ENCODE measurements at places on chromosomes 1 and 21.

GRCh38 chr1:164567774-164568173 is 8.8 kb downstream of the PBX1 start:
- DNase-seq = no peak

- no peak for DNase-seq
Observed at GRCh38 chr1:41213341-41213740, 28.8 kb downstream of the SCMH1 start.

GRCh38 chr1:84078108-84078841 is 65.8 kb upstream of the PRKACB start:
- no peak for DNase-seq

DNA sequence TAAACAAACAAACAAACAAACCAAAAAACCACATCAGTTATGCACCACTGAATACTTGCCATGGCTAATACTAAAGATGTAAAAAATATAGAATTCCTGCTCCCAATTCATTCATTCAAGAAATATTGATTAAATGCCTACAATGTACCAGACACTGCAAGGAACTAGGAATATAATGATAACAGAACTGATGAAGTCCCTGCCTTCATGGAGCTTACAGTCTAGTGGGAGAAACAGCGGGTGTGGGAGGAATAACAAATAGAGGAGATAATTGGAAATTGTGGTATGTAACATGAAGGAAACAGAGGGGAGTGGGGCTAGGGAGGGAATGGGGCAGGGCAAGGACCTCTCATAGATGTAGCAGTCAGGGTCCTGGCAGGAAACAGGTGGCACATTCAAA is 58.6 kb upstream of the NBL1 start:
- no peak for DNase-seq

DNA sequence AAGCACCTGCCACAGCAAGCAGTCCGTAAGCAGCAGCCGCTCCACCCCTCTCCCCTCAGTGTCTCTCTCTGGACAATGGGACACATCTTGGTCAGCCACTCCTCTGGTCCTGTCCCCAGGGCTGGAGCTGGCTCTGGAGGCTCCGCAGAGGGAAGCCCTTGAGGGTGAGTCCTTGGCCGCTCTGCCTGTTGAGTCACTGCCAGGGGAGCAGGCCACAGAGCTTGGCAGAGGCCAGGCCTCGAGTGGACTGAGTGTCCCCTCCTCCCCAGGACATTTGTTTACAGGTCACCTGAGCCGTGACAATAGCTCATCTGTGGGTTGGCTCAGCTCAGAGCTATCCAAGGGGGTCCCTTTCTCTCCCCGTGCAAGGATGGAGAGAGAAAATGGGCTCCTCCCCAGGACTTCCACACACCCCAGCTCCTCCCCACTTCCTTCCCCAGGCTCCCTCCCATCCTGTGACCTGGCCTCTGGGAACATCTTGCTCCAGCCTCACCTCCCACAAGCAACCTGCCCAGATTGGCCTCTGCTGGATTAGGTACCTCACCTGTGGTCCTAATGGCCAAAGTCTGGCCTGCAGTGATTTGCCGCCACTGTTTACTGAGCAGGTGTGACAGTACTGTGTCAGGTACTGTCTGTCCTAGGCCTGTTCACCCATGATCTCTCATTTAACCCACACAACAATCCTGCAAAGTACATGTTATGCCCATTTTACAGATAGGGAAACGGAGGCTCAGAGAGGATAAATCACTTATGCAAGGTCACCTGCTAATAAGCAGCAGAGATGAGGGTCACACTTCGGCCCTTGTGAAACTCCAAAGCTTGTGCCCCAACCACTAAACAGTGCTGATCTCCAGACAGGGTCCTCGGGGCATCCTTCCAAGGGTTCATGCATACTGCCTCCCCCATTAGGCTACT is 4.8 kb downstream of the FAM131C start:
- DNase-seq = no peak

DNA sequence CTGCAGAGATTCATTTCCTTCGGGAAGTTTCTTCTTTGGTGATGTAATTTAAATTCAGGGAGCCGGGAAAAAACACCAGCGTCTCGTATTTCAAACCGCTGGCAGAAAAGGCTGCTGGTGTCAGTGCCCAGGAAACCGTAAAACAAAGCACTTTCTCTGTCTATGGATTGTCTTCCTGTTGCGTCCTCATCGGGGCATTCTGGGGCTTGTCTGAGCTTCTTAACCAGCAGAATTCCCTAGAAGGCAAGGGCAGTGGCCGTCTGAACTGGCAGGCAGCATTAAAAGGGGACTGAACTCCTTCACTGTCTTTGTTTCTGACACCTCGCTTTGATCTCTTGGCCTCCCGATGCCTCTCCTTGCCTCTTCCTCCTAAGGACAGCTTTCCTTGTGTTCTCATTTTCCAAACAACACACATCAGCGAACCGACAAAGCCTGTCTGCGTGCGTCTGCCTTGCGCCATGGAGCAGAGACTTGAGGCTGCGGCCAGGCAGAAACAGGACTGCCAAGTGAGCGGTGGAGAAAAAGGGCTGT is 391.6 kb upstream of the VAMP3 start:
- no peak for DNase-seq

GRCh38 chr1:185445594-185445993 is 128.6 kb upstream of the IVNS1ABP start:
- no peak for DNase-seq

DNA sequence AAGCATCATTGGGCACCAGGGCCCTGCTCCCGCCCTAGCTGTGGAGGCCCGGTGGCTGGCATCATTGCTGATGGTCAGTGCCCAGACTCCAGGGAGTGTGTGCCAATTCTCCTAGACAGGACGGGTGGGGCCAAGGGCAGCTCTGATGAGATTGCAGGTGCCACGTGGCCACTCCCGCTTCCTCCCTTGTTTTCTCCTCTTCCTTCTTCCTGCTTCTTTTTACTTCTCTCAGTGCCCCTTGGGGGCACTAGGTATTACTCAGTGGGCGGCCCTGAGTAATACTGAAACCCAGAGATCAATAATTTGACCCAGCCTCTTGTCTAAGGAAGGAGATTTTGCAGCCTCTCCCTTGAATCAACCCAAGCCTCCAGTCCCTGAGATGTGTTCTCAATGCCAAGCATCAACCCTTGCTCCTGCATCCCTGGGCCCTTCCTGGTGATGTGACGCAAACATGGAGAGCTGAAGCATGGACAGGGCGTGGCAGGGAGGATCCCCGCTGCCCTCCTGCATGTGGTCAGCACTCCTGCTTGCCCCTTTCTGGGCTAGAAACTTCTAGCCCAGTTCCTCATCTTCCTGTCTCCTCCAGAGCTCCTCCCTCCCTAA is 32.4 kb downstream of the CDK18 start:
- DNase-seq = no peak

GRCh38 chr1:87795615-87796337 is 467.1 kb downstream of the LMO4 start:
- no peak for DNase-seq

DNA sequence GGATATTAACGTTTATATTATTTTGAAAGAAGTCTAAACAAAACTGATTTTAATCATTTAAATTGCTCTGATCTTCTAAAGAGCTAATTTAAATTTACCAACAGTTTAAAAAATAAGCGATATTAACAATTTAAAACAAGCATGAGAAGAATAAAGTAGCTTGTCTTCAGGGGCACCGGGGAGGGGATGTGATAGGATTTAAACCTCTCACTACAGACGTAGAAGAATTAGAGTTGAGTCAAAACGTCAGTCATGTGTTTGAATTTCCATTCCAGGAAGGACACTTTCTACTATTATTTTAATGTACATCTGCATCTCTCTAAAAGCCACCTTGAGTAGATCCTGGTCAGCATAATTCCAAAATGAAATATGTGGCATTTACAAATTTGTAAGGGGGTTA is 58.2 kb upstream of the TPTE start:
- no peak for DNase-seq

- DNase-seq = no peak
Observed at GRCh38 chr21:24938573-24938972, 668.7 kb downstream of the MRPL39 start.

DNA sequence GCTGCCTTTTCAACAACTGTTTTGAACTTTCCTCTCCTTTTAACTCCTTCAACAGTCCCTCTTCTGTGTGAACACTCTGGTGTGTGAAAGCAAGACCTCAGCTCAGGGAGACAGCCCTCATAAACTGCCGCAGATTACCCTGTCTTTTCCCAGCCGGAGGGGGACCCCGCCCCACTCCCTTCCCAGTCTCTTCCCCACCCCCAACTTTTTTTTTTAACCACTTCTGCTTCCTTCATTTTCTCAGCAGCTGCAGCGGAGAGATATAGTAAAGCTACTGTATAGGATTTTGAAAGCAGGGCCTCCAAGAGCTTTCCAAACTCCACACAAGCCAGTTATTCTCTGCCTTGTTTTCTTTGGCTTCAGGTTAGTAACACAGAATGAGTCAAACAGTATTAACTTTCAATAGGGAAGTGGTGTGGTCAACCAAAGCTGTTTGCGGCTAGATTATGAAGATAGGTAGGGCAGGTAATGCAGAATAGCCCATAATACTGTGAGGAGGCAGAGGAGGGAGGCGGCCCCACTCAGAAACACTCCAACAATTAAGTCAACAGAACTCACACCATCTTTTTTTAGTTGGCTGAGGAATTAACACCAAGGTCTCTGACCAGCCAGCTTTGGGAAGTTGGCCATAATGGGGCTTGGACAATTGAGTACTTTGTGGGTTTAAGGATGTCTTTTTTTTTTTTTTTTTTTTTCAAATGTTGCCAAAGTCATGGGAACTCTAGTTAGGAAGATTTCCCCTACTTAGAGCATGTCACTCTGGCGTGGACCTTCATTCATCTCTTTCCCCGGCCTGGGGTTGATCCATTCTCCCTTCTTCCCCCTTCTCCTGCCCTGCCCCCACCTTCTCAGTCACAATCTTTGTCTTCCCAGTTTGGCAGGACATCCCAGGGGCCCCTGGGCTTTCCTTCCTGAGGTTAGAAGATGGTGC is 177.0 kb downstream of the CLIC6 start:
- peak; percentile 53 for DNase-seq

DNA sequence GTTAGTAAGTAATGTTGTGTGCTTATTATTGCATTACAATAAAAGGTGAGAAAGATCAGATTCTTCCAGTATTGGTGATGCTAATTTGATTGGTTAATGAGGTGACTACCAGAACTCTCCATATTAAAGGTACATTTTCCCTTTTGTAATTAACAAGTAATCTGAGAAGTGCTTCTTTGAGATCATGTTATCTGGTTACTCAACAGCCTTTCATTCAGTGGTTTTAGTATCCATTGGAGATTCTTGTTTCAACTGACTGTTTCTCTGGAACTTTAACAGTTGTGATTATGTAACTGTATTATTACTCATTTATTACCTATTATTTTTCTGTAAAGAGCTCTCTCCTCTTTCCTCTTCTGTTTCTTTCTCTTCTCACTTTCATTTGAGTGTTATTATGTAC is 86.7 kb downstream of the PEX14 start:
- DNase-seq = no peak

DNA sequence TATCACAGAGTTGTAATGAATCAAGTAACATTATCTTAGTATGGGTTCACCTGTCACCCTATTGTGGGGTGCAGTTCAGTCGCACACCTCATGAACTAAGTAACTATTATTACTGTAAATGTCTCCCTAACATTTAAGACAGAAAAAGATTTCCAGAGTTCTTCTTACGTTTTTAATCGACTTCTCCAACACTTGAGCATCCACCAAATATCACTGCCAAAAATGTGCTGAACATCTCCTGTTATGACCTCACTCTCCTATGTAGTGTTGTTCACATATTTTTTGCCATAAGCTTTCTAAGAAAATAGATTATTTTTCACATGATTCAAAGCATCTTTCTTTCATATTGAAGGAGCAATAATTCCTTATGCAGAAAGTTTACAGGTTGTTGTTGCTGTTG is 1.3 kb downstream of the TTLL7 start:
- no peak for DNase-seq

- DNase-seq = no peak
Observed at GRCh38 chr1:56436296-56436695, 143.1 kb downstream of the PLPP3 start.

DNA sequence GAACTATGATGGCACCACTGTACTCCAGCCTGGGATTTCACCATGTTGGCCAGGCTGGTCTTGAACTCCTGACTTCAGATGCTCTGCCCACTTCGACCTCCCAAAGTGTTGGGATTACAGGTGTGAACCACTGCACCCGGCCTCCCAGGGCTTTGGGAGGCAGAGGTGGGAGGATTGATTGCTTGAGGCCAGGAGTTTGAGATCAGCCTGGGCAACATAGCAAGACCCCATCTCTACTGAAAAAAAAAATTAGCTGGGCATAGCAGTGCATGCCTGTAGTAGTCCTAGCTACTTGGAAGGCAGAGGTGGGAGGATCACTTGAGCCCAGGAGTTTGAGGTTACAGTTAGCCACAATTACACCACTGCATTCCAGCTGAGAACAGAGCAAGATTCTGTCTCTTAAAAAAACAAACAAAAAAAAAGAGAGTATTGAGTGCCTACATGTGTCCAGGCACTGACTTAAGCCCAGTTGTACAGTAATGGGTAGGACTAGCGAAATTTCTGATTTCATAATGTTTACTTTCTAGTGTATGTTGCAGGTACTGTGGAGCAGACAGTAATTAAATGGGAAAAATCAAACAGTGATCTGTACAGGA is 4.2 kb downstream of the MANEAL start:
- no peak for DNase-seq

DNA sequence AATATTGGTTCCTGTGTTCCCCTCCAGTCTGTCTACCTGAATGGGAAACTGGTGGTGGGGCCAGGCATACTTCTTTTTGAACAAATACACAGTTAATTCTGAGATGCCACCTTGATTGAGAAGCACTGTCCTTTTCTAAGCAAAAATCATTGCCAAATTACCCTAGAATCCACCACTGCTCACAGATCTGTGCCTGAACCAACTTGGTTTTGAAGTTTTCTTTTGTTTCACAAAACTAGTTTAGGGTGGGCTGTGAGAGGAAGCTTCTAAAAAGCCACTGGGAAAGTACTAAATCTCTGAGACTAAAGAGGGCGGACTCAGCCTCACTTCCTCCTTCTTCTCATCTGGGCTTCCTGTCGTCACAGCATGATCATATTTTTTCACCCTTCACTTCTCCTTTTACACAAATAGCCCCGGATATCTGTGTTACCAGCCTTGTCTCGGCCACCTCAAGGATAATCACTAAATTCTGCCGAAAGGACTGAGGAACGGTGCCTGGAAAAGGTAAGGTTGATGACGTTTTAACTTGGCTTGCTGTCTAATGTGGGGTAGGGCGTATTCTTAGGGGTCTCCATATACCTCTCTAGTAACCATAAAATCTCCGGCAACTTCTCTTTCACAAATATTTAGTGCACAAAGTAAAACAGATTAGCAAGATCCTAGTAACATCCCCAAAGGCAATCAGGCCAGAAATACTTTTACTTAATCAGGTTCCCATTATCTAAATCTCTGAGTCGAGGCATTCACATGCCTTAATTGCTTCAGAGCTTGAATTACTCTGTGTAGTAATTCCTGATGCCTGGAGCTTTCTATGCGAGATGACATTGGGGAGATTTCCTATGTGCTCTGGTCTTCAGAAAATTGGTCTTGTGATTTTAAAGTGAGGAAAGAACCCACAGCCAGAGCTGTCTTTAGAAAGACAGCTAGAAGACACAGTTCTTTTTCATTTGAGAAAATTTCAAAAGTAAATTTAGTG is at the start of gene CD53:
TSS of gene CD53 (plus strand) at position 404 of the 976 bp plus-strand sequence. CDS start 18,261 bp downstream, outside the sequence.
- DNase-seq = peak; percentile 47

- DNase-seq = no peak
Observed at GRCh38 chr1:14602136-14602535, 3.7 kb downstream of the KAZN start.
